ENCODE measurements at places on chromosomes 12 and 14. TPM values are rescaled to one million over a fixed set of nuclear protein-coding genes. Genes with fewer than 3 reads are reported as not detected.

TSHR gene
- 0.88 TPM for polyA plus RNA-seq

ERP27 gene
- 22.6 TPM for polyA plus RNA-seq

LRP1-AS gene
- polyA plus RNA-seq = not detected

DENND5B gene
- 35.9 TPM for polyA plus RNA-seq

DNA sequence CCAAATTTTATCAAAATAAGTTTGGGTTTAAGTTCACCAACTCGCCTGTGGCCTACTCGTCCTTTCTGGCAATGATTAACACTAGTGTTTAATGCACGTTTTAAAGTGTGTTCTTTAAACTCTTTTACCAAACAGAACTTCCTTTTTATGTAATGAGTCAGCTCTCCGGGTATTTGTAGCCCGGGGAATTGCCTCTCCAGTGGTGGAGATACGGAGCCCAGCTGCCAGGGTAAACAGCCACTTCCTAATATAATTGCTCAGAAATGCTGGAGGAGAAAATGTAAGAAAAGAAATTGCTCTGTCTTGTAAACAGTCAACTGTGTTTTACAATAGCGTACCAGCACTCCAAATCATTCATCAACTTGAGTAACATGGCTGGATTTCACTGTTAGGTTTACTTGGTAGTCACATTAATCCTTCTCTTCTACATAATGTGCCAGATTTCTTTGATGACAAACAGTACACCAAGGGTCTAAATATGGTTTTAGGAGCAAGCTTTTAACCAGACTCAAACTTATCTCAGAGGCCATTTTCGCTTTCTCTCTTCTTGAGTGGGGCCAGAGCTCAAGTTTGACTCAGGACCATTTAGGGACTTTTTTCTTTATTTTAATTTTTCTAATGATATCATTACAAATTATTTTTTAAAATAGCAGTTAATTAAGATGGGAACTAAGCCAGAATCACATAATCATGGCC is 101.2 kb upstream of the SLC38A2 start:
- peak; percentile 40 for DNase-seq

GRCh38 chr12:132275110-132275531 is 54.3 kb downstream of the GALNT9 start:
- DNase-seq = peak; percentile 70

GRCh38 chr14:65261946-65262345 is 150.6 kb upstream of the FUT8 start:
- DNase-seq = no peak

DNA sequence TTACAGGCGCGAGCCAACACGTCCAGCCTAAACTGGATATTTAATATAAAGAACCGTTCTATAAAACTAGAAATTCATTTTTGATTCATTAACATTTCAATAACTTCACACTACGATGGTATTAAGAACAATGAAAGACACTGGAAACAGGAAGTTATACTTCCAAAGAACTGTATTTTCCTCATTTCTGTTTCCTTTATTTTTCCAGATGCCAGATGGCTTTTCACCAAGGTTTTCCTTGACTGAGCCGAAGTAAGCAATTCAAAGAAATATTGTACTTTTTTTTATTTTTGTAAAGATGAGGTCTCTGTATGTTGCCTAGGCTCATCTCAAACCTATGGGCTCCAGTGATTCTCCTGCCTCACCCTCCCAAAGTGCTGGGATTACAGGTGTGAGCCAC is 28.2 kb downstream of the EEA1 start:
- DNase-seq = no peak

DNA sequence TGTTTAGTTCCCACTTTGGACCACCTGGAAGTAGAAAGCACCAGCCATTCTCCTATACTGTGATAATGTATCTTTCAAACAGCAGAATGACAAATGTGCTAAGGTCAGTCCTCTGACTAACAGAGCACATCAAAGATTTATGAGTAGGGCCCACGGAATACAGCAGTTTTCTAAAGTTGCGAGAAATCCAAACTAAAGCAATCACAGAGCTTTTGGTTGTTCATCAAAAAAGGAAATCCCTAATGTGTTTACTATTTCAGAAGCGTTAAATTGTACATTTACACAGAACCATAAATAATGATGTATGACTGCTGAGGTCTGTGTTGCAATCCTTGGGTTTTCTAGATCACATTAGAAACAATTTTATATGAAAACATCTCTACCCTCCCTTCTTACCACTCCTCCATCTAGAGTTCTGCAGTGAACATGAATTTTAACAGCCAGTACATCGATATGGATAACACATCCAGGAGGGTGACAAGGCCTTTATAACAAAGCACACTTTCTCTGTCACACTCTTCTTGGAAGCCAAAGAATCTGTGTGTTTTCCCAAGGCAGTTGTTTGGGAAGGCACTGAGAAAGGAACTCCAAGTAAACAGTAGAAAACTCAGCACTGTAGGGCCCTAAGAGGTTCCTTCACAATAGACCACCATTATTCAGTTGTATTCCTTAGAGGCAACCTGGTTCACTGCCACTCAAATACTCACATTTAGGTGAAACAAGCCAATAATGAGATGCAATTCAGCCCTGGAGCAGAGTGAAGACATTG is 7.3 kb downstream of the KITLG start:
- DNase-seq = no peak

DNA sequence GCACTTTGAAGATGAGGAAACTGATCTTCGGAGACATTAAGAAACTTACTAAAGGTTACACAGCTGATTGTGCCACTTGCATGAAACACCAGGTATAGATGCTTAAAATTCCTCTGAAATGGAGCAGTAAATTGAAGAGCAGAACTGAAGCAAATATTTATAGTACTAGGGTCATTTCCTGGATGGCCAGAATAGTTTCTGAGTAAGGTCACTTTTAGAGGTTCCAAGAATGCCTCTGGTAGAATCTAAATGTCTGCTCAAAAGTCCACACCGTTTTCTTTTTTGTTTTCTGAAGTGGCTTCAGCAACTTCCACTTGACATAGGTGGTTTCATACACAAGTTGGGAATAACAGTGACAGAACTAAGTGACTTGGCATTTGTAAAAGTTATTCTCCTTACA is 19.4 kb downstream of the TPH2 start:
- no peak for DNase-seq

DNA sequence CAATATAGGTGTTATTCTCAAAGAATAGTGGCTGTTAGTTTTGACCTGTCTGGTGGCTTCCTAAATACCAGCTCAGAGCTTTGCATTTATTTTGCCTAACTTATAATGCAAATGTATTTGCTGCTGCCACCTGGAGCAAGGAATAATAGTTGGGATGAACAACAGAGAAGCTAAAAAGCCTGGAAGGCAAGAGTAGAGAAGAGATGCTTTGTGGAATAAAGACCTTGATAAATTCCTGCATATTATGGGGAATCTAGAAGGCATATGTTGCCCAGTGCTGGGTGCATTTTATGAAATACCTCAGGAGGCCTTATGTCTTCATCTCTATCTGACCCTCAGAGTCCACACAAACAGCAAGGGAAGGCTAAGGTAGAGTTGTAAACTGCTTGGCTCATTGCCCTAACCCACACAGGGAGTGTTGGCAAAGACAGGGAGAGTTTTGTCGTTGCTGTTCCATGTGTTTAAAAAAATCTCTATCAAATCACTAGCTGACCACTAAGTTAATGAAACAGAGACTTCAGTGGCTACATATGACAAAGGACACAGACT is 53.7 kb upstream of the SCAF11 start:
- DNase-seq = no peak

DNA sequence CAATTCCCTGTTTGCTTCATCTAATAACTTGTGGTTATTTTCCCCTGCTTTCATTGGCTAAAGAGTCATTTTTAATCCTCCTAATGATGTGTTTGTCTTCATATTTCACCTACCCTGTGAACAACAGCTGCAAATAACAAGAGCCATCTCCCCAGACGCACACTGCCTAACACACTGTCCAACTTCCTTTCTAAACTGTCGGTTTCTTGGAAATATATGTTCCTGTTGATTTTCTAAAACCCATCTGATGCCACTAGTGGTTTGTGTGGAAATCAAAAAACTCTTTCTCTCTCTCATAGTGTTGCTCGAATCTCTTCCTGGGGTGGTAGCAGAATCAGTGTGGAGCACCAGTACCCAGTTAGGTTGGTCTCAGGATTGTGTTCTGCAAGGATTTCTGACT is 226.9 kb downstream of the EPS8 start:
- DNase-seq = no peak

DNA sequence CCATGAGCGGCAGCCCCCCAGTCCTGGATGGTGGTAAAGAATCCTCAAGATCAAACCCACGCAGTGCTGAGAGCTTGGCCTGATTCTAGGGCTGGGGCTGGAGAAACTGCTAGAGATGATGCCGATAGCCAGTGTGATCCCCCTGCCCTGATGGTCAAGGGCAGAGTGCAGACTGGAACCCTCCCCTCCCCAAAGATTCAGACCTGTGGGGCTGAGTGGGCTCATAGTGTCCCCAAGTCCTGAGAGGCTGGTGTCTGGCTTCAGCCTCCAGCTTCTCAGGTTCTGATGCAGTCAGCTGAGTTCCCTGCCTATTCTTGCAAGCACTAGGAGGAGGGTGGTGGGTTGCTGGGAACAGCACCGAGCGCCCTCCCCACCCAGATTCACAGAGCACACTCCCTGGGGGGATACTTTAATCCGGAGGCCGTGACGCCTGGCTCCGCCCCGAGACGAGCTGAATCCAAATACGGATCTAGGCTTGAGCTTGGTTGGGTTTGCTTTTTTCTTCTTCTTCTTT is 11.9 kb downstream of the RHOF start:
- no peak for DNase-seq

DNA sequence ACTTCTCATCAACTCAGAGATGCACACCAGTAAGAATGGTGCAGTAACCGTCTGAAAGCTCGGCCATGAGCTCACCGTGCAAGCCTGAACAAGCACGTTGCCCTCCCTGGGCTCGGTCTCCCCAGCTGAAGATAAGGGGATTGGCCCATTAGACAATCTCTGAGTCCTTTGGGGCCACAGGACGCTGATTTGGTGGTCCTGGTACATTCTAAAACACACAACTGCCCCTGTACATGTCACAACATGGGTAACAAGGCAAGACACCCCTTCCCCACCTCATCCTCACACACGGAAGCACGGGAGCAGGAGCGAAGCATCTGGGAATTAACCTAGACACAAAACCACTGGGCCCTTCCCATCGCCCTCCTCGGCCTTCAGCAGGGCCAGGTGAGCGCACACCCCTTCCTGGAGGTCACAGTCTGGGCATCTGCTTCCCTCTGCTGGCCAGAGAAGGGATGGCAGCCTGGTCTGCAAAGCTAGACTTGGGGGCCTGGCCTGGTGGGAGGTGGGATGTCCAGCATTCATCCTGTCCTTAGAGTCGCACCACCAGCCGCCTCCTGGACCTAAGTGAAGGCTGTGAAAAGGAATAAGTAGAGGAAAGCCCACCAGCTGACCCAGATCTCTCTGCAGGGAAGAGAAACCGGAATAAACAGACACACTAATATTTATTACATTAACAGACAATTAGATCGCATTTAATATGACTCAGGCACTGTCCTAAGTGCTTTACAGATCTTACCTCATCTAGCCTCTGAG is 18.9 kb upstream of the SMUG1 start:
- DNase-seq = peak; percentile 88

DNA sequence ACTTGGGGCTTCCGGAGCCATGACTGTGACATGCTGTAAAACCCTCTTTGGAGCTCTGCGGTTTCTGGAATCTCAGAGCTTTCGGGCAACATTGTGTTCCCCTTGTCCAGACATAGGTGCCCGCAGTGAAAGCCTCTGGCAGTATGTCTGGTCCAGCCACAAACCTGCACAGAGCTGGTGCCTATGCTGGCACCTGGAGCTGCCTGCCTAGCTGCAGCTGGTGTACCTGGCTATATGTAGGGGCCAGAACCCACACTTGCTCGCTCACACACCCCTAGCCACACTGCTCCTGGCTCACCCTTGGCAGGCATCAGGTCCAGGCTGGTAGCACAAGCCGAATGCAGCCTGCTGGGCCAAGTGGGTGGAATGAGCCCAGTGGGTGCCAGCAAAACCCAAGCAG is 861.1 kb downstream of the FLRT2 start:
- DNase-seq = no peak

DNA sequence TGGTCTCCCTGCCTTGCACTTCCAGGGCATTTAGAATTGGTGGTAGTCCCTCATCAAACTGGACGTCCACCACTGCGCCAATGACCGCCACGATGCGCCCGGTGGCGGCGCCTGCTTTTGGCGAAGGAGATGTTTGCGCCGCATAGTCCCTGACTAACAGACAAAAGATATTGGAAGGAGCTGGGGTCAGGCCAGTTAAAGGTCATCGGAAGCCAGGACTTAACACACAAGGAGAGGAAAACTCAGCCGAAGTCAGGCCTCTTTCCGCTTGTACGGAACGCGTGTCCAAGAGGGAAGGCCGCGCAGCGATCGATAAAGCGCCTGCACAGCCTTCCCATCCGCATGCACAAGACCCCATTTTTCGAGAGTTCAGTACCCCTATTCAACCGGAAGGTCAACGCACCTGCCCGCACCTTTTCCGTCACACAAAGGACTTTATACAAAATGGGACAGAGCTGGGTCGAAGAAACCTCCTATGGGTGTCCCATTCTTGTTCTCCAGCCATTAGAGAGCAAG is 525 bp downstream of the ATP5F1B start:
- no peak for DNase-seq

GRCh38 chr12:45590646-45591045 is 138.9 kb upstream of the ARID2 start:
- DNase-seq = no peak

- no peak for DNase-seq
These were observed 145.3 kb downstream of the TTLL5 start for GRCh38 chr14:75806352-75806832.

DNA sequence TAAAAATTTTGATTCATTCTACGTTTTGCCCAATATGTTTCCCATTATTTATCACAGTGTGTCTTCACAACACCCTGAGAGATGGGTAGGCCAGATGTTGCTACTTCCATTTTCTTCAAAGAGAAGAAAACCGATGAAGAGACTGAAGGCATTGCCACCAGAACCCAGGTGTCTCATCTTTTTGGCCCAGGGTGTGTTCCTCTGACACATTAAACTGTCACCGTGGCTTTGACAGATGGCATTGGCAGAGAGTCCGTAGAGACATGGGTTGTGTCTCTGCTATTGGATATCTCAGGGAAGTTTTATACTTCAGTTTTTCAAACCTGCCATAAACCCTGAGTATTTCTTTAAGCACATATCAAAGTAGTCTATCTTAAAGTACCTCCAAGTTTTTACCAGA is 11.3 kb upstream of the NUDT4 start:
- DNase-seq = no peak

Measured in left kidney (tissue), 8 donors.